ENCODE measurements at places on chromosomes 12 and 14. TPM values are rescaled to one million over a fixed set of nuclear protein-coding genes. Genes with fewer than 3 reads are reported as not detected.
A peak's percentile ranks its signal among the peaks of the same experiment; 100 is the strongest.

Gene ASPG
- total RNA-seq, result 0.57 TPM

Gene PCED1B
- total RNA-seq, result 111 TPM

DNA sequence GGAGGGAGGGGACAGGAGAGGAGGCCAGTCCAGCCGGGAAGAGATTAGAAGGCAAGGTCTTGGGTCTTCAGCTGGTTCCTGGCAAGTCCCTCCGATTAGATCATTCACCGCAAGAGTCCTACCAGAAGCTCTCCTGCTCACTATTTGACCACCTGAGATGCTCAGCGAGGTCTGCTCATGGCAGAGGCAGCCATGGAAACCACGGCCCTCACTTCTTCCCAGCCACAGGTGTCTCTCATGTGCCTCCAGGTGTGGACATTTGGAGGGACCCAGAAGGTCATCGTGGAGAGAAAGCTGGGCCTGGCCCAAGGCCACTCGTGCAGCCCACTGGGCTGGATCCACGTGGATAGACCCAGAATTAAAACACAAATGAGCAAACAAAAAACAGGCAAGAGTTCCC lies 99.5 kb downstream of the DICER1 start:
- DNase-seq, result no peak

- no peak for DNase-seq
Measured at GRCh38 chr12:96980991-96981414, 73.9 kb downstream of the NEDD1 start.

- peak; percentile 78 for DNase-seq
Measured at GRCh38 chr12:124453419-124454351, 113.7 kb downstream of the NCOR2 start.
